NCI-H1048 (cell line): ENCODE measurements at places on chromosomes 3 and 15.

DNA sequence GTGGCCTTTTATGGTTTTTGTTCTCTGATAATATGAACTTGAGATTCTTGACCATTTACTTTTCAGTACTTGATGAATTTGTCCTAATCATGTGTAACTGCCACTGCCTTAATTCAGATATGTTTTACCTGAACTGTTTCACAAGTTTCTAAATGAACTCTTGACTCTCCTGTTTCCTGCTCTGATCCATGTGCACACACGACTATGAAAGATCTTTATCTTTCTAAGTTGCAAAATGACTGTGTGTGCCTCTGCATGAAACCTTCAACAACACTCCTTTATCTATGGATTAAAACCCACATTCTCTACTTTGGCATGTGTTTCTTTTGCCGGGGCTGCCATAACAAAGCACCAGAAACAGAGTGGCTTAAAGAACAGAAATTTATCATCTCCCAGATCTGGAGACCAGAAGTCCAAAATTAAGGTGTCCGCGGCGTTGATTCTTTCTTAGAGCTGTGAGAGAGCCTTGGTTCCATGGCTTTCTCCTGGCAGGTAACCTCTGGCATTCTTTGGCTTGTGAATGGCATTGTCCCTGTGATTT is 275.0 kb downstream of the ADAMTSL3 start:
- no peak for DNase-seq

DNA sequence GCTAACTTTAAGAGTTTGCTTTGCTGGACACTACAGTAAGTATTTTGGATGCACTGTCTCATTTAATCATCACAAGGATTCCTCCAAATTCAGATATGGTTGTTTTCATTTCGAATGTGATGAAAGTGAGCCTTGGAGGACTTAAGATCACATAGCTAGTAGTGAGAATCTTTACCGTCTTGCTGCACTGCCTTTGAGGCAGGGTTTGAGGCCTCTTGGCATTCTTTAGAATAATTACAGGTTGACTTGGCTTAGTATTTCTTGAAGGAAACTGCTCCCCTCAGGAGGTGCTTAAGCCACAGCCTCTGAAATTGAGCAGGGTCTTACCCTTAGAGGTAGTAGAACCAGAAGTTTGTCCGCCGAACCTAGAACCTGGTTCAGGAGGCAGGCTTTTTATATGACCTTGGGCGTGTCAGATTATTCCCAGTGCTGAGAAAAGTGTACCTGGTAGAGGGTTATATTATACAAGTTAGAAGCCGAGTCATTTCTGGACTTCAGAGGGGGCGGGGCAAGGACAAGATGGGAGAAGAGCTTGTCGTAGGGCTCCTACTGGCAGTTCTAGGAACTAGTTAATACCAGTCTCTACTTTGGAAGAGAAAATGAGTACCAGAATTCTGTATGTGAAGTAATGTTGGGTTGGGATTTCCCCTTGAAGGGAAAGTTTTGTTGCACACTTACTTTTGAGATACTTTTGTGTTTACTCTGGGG is 1.1 kb downstream of the TFG start:
- no peak for DNase-seq

DNA sequence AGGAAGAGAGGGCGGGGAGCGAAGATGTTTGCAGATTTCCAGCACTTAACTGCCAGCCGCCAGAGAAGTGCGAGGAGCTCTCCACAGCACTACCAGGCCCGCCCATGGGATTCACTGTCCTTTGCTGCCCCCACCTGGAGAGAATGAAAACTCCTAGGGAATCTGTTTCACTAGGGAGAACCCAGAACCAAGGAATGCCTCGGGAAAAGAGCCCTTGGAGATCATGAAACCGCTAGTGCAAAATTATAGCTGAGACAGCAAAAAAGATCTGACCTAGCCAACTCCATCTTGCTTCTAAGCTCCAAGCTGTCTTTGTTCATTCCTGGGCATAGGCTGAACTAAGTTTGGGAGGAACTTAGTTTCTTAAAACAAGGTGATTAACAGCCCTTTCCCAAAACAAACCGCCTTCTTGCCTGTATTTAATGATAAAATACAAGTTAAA is 82.6 kb upstream of the GCNT3 start:
- DNase-seq: peak; percentile 70

DNA sequence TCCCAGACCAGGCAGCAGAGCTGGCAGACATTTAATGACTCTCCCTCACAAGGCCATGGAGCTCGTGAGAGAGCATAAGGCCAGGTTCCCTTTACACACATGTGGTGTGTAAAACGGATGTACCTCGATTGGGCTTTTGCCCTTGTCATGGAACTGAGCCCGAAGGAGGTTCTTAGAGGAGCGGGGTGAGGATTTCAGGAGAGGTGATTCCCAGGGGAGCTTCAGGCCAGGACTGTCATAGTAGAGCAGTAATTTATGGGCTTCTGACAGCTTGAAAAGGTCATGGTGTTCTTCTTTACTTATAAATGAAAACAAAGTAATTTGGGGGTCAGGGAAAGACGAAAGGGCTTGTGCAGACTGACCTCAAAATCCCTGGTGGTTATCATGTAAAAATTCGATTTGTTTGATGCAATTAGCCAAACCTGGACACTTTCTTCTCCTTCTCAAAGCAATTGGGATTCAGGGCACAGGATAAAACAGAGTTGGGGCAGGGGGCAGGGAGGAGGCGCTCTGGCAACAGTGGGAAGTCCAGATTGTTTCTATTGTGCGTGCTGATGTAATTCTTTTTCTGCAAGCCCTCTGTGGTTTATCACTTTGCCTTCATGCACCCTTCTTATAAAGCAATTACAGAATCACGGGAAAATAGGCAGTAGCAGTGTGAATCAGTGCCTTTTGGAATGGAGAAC is 51.0 kb downstream of the CACNA1D start:
- DNase-seq: no peak

GRCh38 chr3:43233062-43233461 is 53.3 kb upstream of the SNRK start:
- DNase-seq: no peak

DNA sequence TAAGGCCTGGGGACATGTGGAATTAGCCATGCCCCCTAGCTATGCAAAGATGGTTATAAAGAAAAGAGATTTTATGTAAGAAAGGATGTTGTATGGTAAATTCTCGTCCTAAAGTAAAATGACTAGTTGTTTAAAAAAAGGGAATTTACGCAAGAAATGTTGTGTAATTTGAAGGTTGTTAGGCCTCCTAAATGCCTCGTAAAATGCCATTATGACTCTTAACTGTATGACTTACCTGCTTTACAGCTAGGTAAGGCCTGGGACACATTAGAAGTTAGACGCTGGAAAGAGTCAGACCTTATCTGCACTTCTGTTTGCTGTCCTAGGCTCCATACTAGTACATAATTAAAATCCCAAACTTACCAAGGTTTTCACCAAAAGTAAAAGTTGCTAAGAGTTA is 17.5 kb upstream of the HHATL start:
- no peak for DNase-seq

DNA sequence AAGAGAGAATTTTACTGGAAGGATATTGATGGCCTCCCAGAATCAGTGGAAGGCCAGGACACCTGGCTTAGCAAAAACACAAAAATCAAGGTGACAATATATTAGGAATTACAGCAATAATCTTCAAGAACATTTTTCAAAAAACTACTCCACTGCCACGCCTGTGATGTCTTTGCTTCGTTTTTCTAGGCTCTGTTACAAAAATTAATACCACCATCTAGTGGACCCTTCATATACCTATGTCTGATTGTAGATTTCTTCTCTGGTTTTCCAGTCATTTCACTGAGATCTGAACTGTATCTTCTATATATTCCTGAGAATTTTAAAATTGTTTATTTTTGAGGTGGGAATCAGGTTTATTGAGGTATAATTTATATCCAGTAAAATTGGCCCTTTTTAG is 5.6 kb upstream of the SLC33A1 start:
- no peak for DNase-seq

- DNase-seq: no peak
Observed at GRCh38 chr3:79473993-79474392, 293.8 kb downstream of the ROBO1 start.

DNA sequence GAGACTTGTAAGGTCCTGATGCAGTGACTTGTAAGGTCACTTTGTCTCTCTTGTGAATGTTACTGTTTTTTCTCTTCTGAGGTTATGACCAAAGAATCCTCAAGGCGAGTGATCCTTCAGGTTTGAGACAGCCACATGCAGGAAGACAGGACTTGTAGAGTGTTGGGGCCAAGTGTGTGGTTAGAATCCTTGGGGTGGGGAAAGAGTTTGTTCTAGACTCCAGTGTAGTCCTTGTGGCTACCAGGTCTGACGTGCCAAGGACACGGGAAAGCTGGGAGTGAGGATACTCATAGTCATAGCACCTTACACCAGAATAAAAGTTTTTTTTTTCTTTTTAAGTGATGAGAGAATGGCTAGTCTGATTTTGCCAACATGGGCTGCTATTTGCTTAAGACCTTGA is 7.3 kb upstream of the SACM1L start:
- no peak for DNase-seq
